ENCODE measurements at places on chromosomes 6 and 20.

- no peak for DNase-seq
Measured at GRCh38 chr20:51428401-51429143, 113.9 kb downstream of the NFATC2 start.

GRCh38 chr6:90892271-90892670, 305.4 kb upstream of the MAP3K7 start:
- DNase-seq: no peak

- no peak for DNase-seq
Measured at GRCh38 chr6:35299674-35300073, 2.1 kb downstream of the DEF6 start.

- DNase-seq: no peak
Measured at GRCh38 chr6:101275251-101275650, 118.3 kb upstream of the GRIK2 start.

- no peak for DNase-seq
Measured at GRCh38 chr6:166286839-166287271, 21.3 kb downstream of the PRR18 start.

DNA sequence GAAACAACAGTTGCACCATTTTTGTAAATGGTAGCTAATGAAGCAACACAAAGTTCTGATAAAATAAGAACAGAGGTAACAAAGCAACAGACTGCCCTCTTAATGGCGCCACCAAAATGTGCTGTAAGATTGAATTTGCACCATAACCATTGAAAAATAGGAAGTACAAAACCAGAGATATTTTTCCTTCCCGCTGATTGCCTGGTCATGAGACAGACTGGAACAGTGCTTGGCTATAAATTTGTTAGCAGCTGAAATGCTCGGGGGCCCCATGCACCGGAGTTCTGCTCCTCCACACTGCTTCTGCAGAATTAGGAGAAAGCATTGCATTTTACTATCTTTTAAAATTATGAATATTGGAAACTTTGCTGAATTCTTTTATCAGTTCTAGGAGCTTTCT, 164.4 kb upstream of the QKI start:
- no peak for DNase-seq

DNA sequence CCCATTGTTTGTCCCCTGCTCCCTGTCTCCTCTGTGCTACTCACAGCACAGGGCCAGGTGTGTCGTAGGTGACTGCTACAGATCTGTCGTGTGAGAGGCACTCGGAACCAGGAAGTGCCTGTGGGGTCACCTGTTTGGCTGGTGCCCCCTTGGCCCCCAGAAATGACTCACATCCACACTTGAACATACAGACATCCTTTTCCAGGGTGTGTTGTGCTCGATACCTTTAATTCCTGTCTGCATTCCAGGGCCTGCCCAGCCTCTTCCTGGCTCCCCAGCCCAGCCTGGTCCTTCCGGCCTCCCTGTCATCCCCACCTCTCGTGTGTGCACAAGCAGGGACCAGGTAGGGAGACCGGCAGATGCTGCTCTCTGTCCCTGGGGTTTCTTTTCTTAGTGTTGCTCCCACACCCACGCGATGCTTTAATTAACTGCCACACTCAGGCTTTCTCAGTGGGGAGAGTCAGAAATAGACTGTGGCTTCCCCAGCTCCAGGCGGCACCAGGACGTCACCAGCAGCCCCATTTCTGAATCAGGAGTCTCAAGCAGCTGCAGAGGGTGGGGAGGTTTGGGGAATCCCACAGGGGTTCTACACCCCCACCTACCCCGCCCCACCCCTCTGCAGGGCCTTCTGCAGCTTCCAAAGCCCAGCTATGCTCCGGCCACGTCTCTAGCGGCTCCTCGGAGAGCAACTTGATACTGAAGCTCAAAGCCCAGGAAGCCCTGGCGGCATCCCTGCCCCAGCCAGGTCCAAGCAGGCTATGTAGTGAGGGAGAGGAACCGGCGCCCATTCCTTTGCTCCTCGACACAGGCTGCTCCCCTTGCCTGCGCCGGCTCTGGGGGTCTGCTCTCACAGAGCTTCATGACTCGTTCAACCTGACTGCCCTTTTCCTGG, 102.2 kb downstream of the SYCP2 start:
- no peak for DNase-seq

DNA sequence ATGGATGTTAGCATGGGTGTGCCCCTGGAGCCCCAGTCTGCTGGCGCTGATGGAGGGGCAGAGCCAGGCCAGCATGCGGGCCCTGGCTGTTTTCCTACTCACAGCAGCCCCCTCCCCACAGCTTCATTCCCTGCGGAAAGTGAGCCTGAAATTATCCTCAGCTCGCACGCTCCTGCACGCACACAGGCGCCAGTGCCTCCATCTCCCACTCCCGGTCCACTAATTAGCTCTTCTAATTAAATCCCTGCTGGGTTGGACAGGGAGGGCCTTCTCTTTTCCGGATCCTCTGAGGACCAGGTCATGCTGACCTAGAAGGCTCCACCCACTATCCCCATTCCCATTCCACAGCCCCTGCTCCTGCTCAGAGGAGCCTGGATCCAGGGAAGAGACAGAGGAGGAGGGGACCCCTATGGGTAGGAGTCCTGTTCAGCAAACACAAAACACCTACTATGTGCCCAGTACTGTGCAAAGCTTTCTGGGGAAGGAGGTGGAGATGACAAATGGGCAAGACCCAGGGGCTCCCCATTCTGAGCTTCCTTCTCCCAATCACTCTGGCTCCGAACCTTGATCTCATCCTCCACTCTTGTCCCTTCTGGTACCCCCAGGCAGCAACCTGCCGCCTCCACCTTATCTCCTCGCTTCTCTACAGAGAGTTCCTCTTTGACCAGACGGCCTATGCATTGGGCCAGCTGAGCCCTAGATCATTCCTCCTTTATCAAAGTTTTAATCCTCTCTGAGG, 70.2 kb upstream of the CCDC167 start:
- no peak for DNase-seq

GRCh38 chr20:63230800-63231268, 4.9 kb upstream of the BIRC7 start:
- no peak for DNase-seq

DNA sequence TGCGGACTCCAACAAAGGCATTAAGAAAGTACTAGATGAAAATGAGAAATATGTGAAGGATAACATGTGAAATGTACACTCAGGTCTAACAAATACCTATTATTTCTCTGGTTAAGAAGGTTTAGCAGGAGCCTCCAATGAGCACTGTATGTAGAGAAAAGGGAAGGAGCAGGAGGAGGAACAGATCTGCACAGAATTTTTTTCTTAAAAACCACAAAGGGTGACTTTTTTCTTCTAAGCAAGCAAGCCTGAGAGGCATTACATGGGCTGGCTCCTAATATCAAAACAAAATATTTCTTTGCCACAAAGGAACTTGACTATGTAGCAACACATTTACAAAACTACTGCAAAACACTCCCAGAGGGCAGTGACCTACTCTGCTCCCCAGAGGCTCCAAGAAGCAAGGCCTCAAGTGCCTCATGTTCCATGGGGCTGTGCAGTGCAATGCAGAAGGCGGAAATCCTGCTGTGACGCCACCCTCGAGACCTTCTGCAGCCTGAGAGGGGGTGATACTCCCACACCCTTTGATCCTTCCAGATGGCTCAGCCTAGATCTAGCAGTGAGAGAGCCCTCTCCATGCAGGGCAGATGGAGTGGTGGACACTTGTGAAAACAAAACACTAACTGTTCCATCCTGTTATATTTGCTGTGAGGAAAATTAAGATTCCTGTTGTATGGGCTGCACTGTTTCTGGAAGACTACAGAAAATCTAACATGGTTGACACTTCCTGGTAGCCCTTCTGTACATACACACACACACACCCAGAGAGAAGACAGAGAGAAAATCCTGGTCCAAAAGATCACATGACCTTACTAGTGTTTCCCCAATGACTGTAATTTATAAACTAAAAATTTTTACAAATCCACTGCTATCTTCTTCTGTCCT, 36.0 kb upstream of the SMIM29 start:
- no peak for DNase-seq

DNA sequence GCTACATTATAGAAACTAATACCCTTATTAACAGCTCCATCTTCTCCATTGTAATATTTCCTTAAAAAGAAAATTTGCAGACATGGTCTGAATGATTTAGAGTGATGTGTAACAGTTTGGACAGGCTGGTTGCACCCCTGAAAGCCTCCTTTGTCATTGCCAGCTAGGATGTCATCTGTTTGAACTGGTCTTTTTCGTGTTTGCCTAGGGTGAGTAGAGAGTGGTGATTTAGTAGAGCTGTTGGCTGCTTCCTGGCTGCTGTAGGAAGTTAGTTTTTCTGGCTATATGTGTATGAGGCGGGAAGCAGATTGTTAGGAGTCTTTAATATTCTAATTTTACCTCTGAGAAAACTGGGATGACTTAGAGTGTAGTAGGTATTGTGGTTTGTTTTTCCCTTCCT, 101.1 kb downstream of the ZFAND3 start:
- no peak for DNase-seq

DNA sequence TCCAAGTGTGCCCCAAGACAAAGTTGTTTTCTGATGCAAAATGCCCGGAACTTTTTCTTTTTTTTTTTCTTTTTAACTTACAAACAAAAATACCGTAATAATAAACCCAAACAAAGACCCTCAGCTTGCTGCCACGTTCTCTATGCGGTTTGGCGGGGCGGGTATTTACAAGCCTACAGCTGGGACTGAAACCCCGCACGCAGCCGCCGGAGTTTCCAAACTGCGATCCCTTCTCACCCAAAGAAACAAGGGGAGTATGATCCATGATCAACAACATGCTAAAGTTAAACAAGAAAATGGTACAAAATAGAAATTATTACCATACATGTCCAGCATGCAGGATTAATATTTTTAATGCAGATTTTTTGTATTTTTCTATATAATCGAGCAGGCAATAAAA, 2.1 kb downstream of the MAFB start:
- DNase-seq: no peak

- no peak for DNase-seq
Measured at GRCh38 chr6:156438350-156438923, 338.7 kb upstream of the ARID1B start.

- DNase-seq: no peak
Measured at GRCh38 chr6:11174242-11174611, 58.2 kb downstream of the NEDD9 start.

GRCh38 chr6:116969211-116969863, 92.3 kb downstream of the RFX6 start:
- DNase-seq: no peak

DNA sequence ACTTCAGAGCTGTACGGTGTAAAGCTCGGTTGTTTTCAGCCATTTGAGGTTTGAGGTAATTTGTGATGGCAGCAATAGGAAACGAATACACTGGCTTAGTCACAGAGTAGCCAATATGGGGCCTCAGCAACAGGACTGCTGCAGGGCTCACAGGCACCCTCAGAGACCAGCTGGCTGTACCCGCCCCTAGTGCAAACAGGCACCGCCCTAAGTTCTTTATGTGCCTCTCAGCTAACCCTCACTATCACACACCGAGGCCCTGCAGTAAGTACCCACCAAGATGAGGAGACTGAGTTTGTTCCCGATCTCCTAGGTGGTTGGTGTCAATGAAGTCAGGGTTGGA, 11.2 kb upstream of the SERPINB9 start:
- DNase-seq: no peak

DNA sequence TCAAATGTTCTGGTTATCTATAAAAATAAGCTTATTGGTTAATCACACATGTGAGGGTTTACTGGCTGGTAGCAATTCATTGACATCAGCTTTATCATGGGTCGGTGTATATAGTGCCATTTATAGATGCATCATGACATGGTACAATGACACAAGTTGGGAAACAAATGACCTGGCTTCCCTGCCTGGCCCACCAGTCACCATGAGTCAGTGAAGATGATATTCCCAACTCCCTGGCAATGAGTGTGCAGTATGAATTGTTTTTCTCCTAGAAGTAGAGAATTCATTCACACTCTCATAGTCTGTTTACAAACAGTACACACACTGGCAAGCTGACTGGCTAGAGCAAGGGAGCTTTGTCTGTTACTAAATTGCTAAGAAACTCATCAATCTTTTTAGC, 37.2 kb upstream of the CALHM6 start:
- DNase-seq: no peak

DNA sequence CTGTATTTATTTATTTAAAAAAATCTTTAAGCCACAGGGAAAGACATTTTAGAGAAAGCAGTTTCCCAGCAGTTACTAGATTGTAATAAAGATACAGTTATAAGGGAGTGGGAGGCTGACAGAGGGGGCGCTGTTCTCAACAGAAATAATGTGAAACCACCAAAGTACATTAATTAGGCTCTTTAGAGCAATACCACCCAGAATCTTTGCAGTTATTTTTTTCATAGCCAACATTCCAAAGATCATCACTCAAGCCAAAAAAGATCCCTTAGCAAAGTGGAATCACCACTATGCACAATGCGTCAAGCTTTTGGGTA, 331.3 kb upstream of the DEFB112 start:
- DNase-seq: no peak

DNA sequence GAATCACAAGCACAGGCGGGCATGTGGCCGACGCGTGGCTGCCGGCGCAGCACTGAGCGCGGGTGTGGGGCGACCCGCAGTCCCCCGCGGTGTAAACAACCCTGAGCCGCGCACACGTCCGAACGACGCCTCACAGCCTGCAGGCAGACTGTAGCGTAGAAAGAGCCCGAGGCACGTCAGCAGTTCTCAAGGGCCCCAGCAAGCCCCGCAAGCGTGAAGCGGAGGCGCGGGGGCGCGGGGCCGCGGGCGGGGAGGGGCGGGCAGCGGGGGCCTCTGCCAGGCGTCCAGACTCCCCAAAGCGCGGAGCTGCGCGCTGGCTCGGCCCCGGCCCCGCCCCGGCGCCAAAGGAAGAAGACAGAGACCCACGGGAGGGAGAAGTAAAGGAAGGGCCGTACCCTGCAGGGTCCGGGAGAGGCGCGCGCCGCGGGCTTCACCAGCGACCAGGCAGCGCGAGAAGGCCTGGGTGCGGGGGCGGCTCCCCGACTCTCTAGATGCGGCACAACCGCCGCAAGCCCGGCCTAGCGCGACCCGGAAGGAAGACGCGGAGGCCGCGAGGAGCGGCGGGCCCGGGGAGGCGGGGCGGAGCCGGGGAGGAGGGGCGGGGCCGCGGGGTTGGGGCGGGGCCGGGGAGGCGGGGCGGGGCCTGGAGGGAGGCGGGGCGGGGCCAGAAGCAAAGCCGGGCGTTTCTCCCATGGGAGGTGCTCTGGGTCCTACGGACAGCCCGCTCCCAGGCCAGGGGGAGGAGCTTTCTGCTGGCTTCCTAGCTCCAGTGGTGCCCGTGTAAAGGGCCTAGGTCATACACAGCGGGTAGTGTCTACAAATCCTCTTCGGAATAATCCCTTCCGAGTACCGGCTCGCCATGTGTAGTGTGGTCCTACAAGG, at the start of gene FBXL4:
FBXL4 (minus strand) TSS at position 536 of the 882 bp plus-strand sequence. CDS start 20,958 bp downstream, outside the sequence.
- DNase-seq: peak; percentile 69

- DNase-seq: no peak
Measured at GRCh38 chr6:119672725-119673124, 323.2 kb upstream of the MAN1A1 start.

DNA sequence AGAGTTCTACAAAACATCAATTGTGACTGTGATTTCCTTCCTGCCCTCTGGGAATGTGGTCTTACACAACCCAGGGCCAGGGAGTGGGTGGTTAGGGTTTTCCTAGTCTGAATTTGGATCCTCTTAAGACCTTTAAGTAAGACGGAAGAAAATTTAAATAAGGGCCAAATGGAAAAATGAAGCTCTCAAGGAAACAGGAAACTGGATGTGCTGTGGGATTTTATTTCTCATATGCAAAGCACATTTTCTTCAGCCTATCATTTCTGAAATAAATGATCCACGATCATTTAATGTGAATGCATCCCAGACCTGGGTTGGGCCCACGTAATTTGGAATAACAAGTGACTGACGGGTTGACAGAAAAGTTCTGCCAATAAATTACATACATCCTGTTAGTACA, 243.6 kb downstream of the CLIC5 start:
- DNase-seq: no peak

- DNase-seq: no peak
Measured at GRCh38 chr20:41499961-41500725, 118.0 kb downstream of the CHD6 start.

GRCh38 chr6:13989496-13990144, 64.9 kb downstream of the RNF182 start:
- DNase-seq: no peak

Data from stimulated activated CD4-positive, alpha-beta T cell treated with anti-CD3 and anti-CD28 coated beads, TNF-alpha, amount 100 ng/mL, for 4 hours (primary cell).